Dermis blood vessel endothelial cell (primary cell): ENCODE measurements at places on chromosomes 7 and 10. TPM values are rescaled to one million over a fixed set of nuclear protein-coding genes. Genes with fewer than 3 reads are reported as not detected.

The C10orf90 gene
- total RNA-seq = not detected in 2 replicates

- DNase-seq = no peak
Observed at GRCh38 chr7:104621321-104621720, 292.9 kb downstream of the LHFPL3 start.

The HABP2 gene
- under 0.01 and 0.19 TPM in 2 replicates for total RNA-seq

- peak; percentile 78 for DNase-seq
Observed at GRCh38 chr7:1403638-1404459, 55.4 kb downstream of the MICALL2 start.

GRCh38 chr7:105454921-105455320 lies 66.2 kb upstream of the SRPK2 start:
- DNase-seq = no peak

The NRAP gene
- total RNA-seq = not detected in 2 replicates

- DNase-seq = no peak
Observed at GRCh38 chr7:16603633-16604032, 41.9 kb downstream of the ANKMY2 start.

DNA sequence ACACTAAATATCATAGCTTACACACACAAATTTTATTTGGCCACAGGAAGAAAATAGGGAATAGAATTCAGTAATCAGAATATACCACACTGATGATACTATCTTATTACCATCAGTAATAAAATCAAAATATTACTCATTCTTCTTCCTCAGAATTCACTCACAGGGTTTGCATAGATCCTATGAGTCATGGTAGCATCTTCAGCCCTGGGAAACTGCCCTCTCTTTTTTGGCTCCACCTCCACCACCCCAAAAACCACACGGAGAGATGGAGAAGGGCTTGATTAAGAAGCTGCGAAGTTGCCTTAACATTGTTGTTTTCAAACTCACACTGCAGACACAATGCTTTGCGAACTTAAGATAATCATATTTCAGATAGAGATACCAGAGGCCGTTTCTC lies 154.1 kb upstream of the AHR start:
- DNase-seq = no peak

- DNase-seq = no peak
Observed at GRCh38 chr10:9451211-9451773, 1396.8 kb downstream of the GATA3 start.

DNA sequence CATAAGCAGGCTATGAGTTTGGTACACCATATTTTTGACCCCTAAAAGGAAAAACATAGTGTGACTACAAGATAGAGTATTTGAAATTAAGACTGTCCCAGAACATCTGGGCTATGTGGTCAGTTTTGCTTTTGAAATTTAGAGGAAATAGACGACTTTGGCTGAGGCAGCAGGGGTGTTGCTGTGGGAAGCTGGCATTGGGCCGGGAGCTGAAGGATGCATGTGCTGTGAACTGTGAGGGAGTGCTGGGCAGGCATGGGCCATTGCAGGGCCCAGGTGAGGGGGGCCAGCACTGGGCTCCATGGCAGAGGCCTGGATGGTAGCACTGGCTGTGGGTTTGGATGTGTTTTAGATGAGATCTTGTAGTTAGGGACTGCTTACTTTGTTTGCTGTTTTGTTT lies 168.3 kb downstream of the BMPER start:
- no peak for DNase-seq

The SMO gene
- 3.2 and 5.8 TPM in 2 replicates for total RNA-seq

DNA sequence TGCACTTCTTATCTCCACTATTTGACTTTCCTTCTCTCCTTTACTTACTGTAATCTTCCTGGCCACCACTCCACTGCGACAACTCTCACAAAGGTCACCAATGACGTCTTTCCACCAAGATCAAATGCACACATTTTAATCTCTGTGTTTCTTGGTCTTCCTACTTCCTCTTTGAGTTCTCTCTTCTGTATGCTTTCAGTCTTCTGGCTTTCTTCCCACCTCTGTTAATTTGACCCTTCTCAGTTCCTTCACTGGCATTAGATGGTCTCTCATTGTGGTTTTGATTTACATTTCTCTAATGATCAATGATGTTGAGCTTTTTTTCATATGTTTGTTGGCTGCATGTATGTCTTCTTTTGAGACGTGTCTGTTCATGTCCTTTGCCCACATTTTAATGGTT lies 31.9 kb downstream of the FAM107B start:
- no peak for DNase-seq

DNA sequence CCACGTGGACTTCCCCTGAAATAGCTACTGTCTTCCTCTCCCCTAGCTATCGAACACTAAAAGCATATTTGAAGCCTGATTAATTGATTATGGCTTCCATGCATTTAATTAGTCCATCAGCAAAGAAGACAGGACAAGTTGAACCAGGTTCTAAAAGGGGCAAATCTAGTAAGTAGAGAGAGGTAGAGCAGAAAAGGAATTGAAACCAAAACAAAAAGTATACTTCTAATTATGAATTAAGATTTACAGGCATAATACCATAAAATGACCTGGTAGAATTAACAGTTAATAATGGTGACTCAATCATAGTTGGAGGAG lies 393 bp upstream of the DNAJC1 start:
- no peak for DNase-seq

DNA sequence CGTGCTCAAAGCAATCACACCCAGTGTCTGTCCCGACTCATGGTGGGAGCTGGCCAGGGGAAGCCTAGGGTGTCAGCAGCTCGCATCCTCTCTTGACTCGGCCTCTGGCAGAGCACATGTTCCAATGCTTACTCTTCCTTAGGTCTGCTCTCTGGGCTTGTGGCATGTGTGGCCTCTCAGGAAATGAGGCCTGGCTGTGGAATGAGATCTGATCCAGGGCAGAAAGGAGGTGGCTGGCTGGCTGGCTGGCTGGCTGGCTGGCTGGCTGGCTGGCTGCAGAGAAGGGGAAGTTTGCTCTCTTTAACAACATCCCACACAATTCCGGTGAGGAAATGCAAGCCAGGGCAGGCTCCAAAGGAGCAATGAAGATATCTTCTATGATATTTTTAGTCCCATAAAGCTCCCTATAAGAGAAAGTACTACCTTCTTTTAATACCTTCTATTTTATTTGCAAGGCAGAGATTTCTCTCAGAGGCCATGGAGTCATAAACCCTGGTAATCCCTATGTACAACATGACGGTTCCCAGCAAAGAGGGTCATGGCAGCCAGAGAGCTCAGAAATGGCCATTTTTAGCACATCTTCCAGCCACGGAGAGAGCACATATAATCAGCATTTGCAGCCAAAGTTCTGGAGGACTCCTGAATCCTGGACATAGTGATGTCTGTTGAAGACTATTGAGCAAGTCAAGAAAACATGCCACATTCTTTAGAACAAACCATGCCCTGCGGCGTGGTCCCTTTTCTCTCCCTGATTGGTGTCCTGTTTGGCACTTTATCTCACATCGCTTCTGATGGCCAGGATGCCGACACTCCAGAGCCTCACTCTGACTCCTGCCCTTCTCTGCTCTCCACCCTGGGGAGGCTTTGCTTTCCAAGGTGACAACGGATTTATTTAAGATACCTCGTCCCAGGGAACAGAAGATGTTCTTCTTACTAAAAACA lies 153.7 kb downstream of the FANK1 start:
- DNase-seq = peak; percentile 94

DNA sequence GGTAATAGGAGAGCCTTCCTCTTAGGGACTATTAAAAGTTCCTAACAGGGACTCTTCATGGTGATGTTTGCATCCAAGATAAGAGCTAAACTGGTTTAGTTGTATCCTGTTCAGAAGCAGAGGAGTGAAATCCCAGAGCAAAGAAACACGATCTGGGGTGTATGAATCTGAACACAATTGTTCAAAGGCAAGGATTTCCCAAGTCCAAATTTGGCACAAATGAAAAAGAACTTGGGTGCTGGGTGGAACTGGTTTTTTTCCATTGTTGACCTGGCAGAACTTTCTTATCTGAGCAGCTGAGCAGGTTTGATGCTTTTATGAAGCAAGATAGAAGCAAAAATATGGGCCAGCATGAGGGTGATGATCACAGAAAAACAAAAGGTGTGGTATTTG lies 6.0 kb downstream of the AGFG2 start:
- DNase-seq = peak; percentile 32

DNA sequence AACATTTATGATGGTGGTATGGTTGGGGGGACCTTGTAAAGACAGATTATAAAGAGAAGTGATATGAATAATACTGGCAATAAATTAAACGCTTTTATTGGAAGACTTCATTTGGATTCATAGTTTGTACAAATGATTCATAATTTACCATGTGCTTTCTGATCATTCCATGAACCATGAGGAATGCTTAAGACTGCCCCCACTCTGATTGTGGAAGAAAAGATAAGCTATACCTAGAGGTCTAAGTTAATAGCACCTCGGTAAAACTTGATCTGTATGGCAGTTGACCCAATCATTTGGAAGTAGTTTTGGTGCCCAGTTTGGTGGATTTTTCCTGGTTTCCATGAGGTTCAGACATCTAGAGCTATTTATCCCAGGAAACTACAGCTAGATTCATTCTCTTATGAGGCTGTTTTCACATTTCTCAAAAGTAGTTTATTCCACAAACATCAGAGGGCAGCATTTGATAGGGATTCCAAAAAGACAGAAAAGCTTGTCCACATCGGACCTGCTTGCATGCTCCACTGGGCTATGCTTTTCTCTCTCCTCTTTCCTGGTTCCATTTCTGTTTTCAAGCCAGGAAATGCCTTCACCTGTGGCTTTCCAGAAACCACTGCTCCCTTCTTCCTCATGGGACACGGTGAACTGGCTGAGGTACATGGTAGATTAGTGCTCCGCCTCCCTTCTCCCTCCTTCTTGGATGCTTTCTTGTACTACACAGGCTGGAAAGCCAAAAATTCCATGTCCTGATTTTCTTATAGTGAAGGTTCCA lies 29.2 kb downstream of the TFAM start:
- peak; percentile 8 for DNase-seq

The CPEB3 gene
- 1.7 and 2.5 TPM in 2 replicates for total RNA-seq

- peak; percentile 87 for DNase-seq
Observed at GRCh38 chr10:35640951-35641675, 983 bp downstream of the FZD8 start.

- no peak for DNase-seq
Observed at GRCh38 chr7:1234049-1234880, 1.6 kb downstream of the UNCX start.

- peak; percentile 52 for DNase-seq
Observed at GRCh38 chr7:31488562-31489203, 25.2 kb upstream of the ITPRID1 start.

The PNLIPRP3 gene
- under 0.01 TPM in 1 of 2 replicates, not detected in the other for total RNA-seq

The NKX1-2 gene
- not detected in 2 replicates for total RNA-seq

GRCh38 chr7:2607122-2607922 lies 24.5 kb upstream of the TTYH3 start:
- peak; percentile 60 for DNase-seq

DNA sequence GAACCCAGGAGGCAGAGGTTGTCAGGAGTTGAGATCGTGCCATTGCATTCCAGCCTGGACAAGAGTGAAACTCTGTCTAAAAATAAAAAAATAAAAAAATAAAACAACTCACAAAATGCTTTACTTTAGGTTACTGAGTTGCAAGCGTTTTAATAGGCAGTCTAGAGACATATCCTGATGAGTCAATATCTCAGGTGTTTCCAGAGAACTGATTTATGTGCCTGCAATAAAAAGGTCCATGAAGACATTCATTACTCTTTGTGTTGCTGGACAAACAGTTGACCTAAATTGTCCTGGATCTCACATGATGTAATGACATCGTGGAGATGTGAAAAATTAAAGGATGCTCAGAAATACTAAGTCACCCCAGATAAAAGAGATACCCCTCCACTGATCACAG lies 31.5 kb downstream of the CDNF start:
- DNase-seq = no peak

The SLC16A12 gene
- total RNA-seq = 0.14 and 0.34 TPM in 2 replicates

DNA sequence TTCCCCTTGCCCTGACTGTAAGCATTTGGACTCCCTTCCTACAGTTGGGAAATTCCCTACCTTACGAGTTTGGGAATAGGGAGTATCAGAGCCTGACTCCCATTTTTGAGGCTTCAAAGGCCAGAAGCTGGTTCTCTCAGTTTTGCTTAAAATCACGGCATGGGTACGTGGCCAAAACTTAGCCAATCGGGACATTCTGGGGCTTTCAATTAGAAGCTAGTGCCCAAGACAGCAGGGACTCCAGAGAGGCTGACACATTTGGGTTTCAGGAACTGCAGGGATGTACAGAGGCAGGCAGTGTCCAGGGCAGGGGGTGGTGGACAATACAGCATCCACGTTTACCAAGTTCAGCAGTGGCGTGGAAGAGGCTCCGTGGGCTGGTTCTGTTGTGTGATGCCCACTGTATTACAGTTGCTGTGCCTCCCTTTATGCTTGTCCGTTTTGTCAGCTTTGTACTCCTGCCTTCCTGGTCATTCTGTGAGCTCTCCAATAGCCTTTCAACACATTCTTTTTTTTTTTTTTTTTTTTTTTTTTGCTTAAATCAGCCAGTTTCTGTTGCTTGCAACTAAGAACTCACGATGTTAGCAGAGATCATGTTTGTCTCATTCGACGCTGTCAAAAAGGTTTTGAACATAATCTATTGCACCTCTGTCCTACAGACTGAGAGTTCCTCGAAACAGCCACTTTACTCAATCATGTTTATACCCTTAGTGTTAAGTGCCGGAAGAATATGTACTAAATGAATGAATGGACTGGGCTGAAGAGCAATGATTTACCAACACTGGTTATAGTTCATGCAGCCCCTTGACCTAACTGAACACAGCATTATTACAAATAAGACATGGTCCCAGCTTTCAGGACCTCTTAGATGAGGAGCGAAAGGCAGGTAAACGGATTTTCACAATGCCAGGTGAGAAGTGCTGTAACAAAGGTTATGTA lies 1.1 kb downstream of the GGCT start:
- DNase-seq = no peak

DNA sequence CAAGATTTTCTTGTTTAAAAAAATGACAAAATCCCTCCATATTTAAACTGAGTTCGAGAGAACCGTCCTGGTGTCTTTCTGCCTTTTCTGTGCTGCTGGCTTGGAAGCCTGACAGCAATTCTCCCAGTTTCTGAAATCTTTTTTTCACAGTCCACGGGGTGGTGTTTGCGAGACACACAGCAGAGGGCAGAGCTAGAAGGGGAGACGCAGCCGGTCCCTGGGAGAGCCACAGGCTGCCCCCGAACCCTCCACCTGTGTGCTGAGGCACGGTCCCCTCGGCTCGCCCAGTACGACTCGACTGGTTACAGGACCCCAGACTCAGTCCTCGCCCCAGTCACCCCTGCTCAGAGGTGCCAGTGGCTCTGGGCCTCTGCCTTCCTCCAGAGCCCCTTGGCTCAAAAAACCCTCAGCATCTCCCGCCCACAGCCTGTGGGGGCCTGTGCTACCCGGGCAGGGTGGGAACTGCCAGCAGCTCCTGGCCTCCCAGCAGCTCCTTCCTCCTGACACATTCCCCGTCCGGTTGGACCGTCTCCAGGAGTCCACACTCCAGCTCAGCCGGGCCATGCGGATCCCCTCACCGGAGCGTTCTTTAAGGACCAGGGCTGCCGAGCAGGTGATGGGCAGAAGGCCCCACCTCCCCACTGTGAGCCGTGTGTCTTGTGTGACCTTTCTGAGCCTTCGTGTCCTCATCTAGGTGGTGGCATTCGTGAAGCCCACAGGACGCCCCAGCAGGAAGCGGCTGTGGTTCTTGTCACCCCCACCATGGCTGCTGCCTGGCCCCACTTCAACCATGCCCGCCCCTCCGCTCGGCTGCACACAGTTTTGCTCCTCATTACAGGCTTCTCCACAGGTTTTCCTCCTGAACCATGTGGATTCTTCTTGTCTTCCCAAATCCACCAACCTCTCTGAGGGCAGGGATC lies 52.3 kb upstream of the EN2 start:
- DNase-seq = no peak
